ENCODE measurements at places on chromosomes 13 and 19.

- DNase-seq, result no peak
These were observed 129.3 kb downstream of the PTPRS start for GRCh38 chr19:5211217-5211822.

DNA sequence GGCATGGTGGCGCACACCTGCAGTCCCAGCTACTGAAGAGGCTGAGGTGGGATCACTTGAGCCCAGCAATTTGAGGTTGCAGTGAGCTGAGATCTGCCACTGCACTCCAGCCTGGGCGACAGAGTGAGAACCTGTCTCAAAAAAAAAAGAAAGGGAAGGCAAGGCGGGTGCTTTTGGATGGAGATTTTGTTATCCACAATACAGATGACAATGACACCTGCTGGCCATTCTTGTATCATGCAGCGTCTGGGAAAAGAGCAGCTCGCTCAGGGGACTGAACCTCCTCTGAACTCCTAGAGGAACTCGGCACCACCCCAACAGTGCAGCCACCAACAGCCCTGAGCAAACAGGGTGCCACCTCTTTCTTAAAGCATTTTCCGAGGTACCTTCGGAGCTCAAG is 22.8 kb downstream of the HAUS8 start:
- DNase-seq, result no peak

DNA sequence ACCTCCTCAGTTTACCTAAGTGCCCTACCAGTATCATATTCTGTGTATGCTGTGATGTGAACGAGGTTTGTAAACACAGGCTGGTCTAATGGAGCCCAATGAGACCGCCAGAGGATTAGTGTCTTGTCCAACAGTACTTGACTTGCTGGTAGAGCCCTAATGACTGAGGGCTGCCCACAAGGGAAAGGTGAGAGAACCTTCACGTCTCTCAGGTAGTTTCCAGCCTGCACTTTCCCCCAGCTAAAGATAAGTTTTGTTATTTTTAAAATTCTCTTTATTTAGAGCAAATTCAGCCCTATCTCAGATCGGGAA is 498 bp upstream of the RBM26 start:
- no peak for DNase-seq

DNA sequence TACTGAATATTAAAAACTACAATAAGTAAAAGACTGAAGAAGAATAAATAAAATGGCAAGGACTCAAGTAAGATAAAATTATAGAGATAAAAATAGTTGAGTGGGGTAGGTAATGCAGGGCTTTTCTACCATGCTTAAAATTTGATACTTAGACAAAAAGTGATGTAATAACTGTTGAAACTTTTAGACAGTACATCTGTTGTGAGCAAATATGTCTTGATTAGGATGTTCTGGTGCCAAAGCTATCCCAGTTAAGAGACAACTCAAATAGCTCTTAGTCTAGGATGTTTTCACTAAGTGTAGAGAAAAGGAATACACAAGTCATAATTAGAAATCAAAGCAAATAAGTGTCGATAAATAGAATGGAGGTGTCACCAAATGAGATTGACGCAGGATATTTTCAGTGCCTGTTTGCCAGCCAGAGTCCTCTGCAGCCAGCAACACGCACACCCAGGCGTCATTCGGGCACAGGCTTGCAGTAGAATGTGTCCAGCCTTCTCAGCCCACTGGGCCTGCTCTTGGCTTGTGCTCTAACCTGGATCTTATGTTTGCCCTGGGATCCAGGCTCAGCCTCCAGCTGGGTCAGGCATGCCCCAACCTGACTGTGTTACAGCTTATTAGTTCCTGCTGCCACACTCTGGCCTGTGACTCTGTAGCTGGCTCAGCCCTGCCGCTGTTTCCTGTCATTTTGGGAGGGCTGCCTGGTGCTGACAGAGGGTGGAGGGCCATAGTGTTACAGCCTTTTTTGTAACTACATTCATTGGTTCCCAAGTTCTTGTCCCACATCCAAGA is 766.2 kb downstream of the PCDH17 start:
- DNase-seq, result no peak

DNA sequence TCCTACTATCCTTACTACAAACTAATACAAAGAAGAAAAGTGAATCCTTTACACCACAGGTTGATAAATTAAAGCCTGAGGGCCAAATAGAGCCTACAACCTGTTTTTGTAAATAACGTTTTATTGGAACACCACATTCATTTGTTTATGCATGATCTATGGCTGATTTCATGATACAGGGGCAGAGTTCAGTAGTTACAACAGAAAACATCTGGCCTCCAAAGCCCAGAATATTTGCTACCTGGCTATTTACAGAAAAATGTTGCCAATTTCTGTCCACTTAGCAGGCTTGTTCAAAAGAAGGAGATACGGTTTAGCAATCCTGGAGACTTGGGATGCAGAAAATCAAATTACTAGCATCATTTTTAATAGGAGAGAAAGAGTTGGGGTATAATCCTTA is 24.1 kb downstream of the DCT start:
- DNase-seq, result no peak

GRCh38 chr13:44313674-44314073 is 60.0 kb upstream of the SERP2 start:
- DNase-seq, result no peak

- no peak for DNase-seq
These were observed 471.0 kb downstream of the OLFM4 start for GRCh38 chr13:53499576-53500133.

DNA sequence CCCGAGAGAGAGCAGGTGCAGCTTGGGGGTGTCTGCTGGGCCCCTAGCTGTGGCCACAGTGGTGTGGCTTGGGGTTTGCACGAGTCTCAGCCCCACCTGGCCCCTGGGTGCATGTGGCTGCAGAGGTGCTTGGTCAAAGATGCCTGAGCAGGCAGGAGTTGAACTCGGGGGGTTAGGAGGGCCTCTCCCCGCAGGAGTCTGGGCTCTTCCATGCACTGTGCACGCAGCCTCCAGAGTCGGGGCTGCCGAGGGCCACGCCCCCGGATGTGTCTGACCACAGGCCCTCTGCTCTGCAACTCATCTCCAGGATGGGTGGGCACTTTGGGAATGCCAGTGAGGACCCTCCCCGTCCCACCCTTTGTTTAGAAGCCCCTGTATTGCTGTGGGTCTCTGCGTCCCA is 91.5 kb upstream of the MCF2L start:
- DNase-seq, result no peak

- DNase-seq, result no peak
These were observed 35.4 kb downstream of the ZNF557 start for GRCh38 chr19:7104747-7105447.

GRCh38 chr13:111929036-111929616 is 137.8 kb upstream of the SOX1 start:
- DNase-seq, result no peak

- DNase-seq, result no peak
These were observed 103.9 kb downstream of the WDFY2 start for GRCh38 chr13:51687947-51688714.

- no peak for DNase-seq
These were observed 2.2 kb downstream of the HCST start for GRCh38 chr19:35904311-35905068.

DNA sequence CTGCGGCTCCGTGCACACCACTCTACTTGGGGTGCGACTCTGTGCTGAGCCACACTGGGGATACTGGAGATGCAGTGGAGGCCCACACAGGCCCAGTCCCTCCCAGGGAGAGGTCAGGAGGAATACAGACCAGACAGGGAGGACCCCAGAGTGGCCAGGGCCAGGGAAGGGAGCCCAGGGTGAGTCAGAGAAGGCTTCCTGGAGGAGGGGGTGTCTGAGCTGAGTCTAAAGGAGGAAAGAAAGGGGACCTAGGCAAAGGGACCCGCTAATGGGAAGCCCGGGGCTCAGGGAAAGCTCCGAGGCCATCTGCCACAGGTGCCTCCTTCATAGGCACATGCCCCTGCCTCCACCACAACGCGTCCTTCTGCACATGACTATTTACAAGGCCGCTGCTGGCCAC is 13.3 kb upstream of the PRKD2 start:
- DNase-seq, result no peak

DNA sequence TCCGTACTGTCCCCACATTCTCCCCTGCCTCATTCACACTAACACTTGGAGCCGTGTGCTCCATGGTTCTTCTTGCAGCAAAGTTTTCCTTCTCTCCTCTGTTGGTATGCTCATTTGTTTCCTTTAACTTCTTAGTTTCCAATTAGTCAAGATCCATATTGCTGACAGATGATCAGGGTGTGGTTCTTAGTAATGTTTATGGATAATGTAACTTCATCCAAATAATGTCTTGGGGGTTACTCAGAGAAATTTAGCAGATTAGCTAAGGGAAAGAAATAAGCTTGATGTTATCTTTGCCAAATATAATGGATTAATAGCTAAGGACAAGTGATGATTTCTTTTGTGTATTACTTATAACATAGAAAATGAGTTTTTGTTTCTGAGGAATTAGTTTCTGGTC is 174.4 kb downstream of the NUFIP1 start:
- DNase-seq, result no peak

- DNase-seq, result no peak
These were observed 11.9 kb downstream of the PLEKHF1 start for GRCh38 chr19:29677001-29677817.

DNA sequence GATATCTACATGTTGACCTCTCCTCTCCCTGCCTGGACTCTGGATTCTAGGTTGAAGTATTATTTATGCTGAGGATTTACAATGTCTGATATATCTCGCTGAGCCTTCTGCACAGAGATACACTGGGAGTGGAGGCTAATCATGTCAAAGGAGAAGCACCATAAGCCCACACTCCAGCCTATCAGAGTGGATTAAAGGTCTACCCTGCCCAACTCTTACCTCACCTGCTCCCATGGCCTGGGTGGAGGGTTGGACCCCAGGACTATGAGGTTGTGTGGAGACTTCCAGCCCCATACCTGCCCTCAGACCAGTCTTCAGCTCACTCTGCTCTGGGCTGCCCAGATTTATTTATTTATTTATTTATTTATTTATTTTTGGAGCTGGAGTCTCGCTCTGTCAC is 15.4 kb downstream of the OR10H4 start:
- DNase-seq, result no peak

GRCh38 chr13:71306821-71307220 is 560.2 kb downstream of the DACH1 start:
- DNase-seq, result no peak

DNA sequence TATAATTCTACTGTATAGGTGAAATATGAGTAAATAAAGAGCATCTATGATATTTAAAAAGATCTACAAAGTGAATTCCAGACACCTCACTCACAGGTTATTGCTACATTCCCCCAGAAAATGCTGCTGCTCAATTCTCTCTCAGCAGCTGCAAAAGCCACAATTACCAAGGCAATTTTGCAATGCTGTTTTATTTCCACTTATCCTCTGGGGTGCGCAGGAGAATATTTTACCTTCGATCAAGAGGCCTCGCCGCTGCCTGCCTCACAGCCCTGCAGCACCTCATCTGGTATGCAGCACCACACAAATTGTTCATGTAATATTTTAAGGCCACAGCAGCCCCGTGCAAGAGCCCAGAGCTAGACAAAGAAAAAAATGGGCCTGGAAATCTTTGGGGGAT is 333.2 kb downstream of the DNAJC15 start:
- DNase-seq, result no peak
